ENCODE measurements at places on chromosomes 13 and 19.

DNA sequence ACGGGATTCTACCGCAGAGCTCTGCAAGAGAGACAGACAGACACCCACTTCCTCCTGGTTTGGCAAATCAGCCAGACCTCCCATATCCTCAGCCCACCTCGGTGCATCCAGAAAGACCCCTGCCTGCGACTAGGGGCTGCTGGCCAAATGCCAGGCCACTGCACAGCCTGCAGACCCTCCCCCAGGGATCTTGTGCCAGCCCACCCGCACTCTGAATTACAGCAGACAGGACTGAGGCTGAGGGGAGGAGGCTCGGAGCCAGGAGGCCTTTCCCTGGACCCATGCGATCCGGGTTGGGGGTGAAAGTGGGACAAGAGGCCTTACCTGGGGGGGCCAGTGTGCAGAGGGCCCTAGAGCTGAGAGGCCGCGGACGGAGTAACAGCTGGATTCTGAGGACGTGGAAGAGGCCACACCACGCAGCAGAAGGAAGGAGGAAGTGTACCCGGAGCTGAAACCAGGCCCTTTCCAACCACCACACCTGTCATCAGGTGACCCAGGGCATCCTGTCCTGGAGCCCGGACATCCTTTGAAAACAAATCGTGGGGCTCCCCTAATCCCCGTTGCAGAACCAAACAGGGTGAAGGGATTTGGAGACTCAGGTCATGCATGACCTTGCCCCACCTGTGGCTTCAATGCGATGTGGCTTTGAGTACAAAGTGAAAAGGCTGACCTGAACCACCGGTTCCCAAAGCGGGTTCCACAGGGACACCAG is 993 bp downstream of the FUT6 start:
- DNase-seq, result no peak

DNA sequence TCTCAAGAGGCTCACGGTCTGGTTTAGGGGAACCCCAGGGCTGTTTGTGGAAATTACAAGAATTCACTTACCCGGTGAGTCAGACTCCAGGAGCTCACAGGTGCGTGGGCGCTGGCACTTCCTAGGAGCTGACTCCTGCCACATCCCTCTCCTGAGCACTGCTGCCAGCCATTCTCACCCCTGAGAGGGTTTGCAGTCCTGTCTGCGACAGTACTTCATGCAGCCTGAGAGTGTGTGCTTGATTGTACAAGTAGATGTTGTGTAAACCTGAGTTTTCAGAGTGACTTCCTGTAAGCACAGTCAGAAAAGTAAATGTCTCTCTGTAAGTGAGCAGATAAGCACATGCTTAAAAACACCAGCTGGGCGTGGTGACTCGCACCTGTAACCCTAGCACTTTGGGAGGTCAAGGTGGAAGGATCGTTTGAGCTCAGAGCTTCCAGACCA is 8.1 kb downstream of the MRPL4 start:
- no peak for DNase-seq

GRCh38 chr19:7947939-7948338 is 4.5 kb upstream of the TIMM44 start:
- no peak for DNase-seq

DNA sequence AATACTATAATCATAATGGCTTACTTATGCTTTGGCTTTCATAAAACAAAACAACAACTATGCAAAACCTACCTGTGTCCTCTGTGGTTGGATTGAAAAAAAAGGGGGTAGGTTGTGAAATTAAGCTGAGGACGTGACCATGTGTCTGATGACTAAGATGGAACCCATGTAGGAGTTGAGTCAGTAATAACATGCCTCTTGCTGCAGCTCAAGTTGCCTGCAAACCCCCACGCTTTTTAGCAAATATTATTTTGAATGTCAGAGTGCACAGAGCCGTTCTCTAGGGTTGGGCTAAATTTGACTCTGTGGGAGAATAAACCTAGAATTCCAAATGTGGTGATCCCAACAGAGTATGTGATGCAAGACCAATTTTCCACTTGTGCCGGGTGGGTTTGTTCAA is 209.3 kb downstream of the KCNRG start:
- DNase-seq, result no peak

GRCh38 chr13:20686863-20687579 is 16.5 kb upstream of the IL17D start:
- no peak for DNase-seq

DNA sequence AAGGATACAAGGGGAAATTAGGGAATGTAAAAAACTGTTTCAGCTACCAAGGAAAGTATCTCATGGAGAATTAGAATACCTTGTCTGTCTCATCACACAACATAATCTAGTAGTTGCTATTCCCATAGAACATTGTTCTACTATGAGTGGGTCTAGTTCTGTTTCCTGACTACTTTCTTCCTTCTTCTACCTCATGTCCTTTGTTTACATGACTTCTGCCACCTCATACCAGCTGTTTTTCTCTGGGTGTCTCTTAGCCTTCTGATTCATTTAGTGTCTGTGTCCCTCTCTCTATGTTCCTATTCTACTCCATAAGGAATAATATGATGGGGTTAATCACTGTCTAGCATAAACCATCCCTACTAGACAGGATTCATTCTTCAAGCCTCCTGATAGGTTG is 887.3 kb downstream of the DIAPH3 start:
- DNase-seq, result no peak

DNA sequence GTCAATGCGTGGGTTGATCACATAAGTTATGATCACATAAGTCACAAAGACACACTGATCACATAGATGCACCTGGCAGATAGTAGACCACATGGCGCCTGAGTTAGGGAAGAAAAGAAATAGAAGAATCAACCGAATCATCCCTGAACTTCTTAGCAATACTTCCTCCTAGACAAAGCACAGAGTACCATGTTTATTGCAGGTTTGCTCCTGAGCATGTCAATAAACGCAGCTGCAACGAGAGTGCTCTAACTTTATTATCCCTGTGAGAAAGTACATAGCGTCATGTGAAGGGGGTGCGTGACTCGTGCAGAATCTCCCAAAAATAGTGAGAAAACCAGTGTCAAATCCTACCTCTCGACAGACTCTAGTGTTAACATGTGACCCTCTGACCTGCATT is 17.3 kb downstream of the NCR1 start:
- no peak for DNase-seq

GRCh38 chr13:20400774-20401173 is 124.9 kb downstream of the CRYL1 start:
- DNase-seq, result no peak

DNA sequence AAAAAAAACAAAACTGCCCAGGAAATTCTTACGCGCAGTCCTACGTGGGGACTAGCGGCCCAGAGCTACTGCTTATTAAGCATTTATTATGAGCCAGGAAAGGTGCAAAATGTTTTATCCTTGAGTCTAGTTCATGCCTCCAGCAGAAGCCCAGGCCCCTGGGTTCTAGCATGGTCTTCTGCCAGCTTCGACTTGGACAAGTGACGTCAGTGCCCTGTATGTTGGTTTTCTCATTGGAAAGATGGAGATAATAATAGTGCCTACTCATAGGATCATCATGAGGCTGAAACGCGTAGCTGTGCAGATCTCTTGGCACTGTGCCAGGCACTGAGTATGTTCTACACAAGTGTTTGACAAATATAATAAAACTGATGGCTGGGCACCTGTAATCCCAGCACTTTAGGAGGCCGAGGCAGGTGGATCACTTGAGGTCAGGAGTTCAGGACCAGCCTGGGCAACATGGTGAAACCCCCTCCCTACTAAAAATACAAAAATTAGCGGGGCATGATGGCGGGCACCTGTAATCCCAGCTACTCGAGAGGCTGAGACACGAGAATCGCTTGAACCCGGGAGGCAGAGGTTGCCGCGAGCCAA is 12.4 kb upstream of the SULT2B1 start:
- DNase-seq, result peak; percentile 48

DNA sequence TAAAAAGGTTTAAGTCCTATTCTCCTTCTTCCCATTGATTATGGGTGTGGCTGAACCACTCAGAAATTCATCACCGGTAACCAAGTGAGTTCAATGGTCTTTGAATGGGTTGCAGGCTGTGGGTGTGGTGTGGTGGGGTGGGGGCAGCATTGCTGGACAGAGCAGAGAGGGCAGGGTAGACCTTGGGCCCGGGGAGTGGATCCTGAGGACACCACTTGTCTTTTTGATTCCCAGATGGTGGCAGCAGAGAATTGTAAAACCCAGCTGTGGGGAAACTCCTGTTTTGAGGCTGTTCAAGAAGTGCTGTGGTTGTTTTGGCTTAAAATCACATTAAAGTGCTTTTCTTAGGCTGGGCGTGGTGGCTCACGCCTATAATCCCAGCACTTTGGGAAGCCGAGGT is 45.8 kb upstream of the RGCC start:
- DNase-seq, result no peak

- DNase-seq, result no peak
Measured at GRCh38 chr13:99743094-99743493, 228.5 kb downstream of the ZIC5 start.

- DNase-seq, result no peak
Measured at GRCh38 chr13:98443329-98443728, 133.6 kb downstream of the STK24 start.

GRCh38 chr13:91722267-91722884 is 324.0 kb downstream of the GPC5 start:
- no peak for DNase-seq

- peak; percentile 17 for DNase-seq
Measured at GRCh38 chr13:35283856-35284255, 192.6 kb downstream of the MAB21L1 start.

GRCh38 chr13:63864171-63864902 is 2448.7 kb upstream of the PCDH20 start:
- DNase-seq, result no peak

GRCh38 chr19:48678201-48678600 is 5.4 kb upstream of the NTN5 start:
- no peak for DNase-seq

DNA sequence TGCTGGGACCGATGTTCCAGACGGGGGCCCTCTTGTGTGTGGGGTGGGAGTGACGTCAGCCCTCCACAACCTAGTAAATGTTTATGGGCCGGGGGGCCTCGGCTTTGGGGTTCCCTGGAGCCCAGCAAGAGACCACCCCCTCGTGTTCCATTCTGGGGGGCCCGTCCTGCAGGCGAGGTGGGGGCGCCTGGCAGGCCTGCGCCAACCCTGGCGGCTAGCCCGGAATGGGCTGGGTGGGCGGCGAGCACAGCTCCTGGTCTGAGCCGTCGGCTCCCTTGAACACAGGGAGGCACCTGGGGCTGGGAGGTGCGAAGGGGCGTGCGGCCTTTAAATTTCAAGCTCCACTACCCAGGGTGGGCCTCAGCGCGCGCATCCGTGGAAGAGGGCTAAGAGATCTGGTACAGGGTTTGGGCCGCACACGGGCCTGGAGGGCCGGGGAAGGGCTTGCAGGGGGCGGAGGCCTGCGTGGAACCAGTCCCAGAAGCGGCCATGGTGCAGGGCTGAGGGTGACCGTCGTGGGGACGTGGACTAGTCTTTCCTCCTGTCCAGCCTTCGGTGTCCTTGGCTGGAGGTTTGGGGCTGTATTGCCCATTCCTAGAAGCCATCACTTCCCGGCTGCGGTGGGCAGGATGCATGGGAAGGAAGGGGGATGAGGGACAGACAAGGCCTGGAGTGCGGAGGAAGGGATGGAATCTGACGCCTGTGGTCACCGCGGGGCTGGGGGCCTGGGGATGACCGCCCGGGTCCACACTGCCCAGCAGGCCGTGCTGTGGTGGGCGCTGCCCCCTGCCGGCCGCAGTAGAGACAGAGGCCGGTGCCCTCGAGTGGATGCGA is 11.4 kb downstream of the NDUFA11 start:
- no peak for DNase-seq

DNA sequence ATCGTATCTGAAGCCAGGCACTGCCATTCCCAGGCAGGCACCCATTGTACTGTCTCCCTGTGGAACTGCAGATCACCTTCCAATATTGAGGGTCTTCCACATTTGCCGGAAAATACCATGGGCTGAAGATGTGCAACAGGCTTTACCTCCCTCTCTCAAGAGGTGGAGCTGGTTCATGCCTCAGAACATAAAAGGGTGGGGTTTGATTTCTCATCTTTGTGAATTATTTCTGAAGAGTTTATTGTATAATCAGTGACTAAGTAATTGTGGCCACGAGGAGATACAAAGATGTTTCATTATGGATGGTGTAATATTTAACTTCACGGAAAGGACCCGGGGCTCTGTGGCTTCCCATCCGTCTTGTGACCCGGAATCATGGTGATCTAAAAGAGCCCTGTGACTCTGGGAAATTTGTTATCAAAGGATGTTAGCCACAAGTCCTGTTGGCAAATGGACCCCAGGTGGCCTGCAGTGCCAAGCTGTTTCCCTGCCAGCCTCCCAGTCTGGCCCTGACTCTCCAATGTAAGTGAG is 230.5 kb downstream of the LACC1 start:
- no peak for DNase-seq

- DNase-seq, result no peak
Measured at GRCh38 chr13:79966493-79966895, 374.4 kb downstream of the SPRY2 start.

GRCh38 chr19:29588095-29588494 is 18.0 kb upstream of the POP4 start:
- DNase-seq, result no peak

GRCh38 chr13:110641055-110642015 is 26.0 kb downstream of the NAXD start:
- DNase-seq, result no peak

GRCh38 chr19:18589380-18590272 is 1.0 kb downstream of the REX1BD start:
- DNase-seq, result no peak

DNA sequence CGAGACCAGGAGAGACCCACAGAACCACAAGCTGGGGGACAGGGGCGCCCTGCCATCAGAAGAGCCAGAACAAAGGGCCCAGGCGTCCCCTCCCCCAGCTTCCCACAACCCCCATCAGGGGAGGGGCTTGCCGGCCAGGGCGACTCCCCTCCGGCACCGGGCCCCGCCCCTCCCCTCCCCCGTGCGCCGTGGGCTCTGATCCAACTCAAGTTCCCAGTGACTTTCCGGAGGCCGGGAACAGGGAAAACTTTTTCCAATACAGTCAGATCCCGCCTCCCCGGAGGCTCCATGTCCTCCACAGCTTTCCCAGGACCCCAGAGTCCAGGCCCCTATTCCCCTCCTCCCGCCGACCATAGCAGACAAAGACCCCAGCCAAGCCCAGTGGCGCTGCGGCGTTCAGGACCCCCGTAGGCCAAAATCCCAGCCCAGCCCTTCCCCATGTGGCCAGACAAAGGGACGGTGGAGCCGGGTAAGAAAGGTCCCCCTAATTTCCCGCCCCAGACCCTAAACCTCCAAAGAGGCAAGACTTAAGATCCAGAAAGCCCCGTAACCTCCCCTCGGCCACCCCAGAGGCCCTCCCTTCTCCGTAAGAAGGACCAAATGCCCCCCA is 673 bp downstream of the TEAD2 start:
- peak; percentile 66 for DNase-seq

GRCh38 chr19:32397671-32398101 is 7.9 kb upstream of the DPY19L3 start:
- no peak for DNase-seq

Measured in urinary bladder (tissue), 4 donors.